ENCODE measurements at places on chromosomes 2 and 18.

DNA sequence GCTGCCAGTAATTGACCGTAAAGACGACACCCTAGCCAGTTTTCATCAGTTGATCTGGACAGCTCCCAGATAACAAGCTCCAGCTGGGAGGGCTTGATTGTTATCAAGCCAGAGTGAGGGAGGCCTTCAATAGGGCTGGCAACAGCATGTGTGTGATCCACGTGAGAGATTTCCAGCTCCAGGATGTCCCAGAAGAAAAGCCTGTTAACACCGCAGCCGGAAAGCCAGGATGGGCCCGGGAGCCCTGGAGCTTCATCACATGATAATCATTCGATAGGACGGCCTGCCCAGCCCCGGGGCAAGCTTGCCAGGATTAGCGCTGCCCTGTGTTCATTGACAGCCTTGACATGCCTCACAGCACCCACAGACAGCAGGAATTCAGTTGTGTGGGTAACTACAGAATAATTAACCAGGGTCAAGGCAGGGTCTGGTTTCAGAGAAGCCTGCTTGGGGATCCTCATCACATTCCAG, 182.5 kb downstream of the C1D start:
- no peak for DNase-seq

- no peak for DNase-seq
Measured at GRCh38 chr2:29017716-29018435, 36.8 kb downstream of the TOGARAM2 start.

DNA sequence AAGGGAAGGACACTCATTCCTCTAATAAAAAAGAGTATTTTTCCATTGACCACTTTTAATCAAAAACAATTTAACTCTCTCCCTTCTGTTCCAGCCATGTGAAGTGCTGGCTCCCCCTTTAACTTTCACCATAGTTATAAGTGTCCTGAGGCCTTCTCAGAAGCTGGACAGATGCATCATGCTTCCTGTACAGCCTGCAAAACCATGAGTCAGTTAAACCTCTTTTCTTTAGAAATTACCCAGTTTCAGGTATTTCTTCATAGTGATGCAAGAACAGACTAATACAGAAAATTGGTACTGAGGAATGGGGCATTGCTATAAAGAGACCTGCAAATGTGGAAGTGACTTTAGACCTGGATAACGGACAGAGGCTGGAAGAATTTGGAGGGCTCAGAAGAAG, 643.6 kb upstream of the DDX18 start:
- DNase-seq, result no peak

GRCh38 chr2:85826990-85827878, 61.6 kb downstream of the ST3GAL5 start:
- peak; percentile 86 for DNase-seq

DNA sequence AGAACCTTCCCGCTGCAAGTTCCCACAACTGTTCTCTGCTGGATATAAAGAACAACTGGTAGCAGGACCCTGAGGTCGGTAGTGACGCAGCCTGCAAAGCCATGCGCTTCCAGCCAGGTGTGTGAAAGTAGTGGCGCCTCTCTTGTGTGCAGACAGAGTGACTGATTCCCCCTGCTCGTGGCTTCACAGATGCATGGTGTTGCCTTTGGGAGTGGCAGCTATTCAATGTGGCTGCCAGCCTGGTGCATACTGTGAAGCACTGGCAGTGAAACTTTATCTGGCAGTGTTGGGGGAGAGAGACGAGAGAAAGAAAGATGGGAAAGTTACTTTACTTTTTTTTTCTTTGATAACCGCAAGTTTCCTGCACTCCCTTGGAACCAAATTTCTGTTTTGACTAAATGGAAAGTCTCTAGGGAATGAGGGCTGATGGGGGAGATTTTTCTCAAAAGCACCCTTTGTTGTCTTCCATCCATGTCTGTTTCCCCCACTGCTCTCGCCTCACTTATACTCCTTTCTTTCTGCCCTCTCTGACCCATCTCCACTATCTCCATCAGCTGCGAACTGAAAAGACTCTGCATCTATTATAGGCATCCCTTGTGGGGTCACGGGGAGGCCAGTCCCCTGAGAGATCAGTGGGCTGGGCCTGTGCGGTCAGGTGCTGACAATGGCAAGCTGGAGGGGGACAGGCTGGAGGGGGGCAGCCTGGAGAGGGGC, 90.0 kb upstream of the TNP1 start:
- DNase-seq, result no peak

DNA sequence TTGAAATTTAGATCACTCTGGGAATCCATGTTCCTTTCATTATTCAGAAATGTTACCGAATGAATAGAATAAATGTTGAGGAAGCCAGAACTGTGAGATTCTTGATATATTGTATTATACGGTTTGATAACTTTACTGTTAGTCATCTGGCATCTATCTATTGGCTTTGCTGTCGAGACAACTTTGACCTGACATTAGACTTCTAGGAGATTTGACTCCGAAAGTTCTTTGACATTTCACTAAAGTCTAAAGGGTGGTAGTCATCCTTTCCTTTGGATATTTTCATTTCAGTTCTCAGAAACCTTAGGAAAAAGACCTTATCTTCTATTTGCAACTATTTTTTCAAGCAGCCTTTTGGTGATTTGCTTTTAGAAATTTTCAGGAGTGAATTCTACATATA, 1.9 kb downstream of the BMPR2 start:
- DNase-seq, result no peak

- DNase-seq, result no peak
Measured at GRCh38 chr2:171651667-171652415, 35.4 kb upstream of the DYNC1I2 start.

DNA sequence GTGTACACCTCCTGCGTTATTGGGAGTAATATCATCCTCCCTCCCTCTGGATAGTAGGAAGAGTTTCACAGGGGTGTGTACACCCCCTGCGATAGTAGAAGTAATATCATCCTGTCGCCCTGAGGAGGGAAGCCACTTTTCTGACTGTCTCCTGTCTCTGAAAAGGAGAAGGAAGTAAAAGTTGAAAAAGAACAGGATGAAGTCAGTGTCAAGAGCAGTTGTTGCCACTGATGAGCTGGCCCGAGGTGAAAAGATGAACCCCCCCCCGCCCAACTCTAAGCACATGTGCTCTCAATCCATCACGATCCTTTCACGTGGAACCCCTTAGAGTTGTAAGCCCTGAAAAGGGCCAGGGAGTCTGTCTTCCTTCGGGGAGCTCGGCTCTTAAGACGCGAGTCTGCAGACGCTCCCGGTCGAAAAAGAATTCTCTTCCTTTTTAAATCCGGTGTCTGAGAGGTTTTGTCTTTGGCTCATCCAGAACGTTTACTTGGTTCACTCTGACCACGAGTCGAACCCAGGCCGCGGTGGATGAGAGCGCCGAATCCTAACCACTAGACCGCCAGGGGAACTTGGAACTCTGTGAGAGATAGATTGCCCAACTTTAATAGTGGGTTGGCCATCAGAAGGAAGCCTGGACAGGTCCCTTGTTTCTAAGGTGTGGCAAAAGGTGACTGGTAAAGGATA, 22.4 kb upstream of the NAGK start:
- DNase-seq, result no peak

DNA sequence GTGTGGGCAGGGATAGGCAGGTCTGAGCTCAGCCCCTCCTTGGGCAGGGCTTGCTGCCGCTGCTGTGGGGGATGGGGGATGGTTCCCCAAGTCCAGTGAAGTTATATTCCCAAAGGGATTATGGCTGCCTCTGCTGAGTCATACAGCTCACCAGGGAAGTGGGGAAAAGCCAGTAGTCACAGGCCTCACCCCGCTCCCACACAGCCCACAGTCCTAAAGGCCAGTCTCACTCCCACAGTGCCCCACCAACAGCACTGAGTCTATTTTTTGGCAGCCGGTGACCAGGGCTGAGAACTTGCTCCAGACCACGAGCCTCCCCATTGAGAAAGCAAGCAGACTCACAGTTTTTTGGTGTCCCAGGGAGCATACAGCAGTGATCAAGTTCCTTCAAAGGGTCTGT, 173.3 kb downstream of the OSR1 start:
- DNase-seq, result no peak

GRCh38 chr2:11941201-11942177, 195.1 kb downstream of the LPIN1 start:
- no peak for DNase-seq

DNA sequence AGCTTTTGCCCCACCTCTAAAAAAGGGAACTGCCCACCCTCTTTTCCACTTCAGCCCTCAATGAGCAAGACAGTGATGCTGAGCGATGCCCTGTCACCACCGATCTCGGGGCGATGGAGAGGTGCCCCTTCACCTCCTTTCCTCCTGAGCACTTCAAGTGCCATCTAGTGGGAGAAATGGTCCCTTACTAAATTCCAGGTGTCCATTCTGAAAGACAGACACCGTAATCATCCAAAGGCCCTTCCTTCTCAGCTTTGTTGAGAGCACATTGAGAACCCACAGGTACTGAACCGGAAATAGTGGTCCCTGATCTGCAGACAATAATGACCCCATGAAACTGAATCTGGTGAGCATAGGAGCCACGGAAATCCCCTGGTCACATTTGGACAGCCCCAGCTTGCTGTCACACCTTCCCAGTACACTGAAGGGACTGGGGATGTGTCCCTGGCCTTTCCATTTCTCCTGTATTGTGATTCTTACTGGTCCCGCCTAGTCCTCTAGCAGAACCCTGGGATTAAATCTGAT, 38.5 kb downstream of the KCTD18 start:
- DNase-seq, result no peak

DNA sequence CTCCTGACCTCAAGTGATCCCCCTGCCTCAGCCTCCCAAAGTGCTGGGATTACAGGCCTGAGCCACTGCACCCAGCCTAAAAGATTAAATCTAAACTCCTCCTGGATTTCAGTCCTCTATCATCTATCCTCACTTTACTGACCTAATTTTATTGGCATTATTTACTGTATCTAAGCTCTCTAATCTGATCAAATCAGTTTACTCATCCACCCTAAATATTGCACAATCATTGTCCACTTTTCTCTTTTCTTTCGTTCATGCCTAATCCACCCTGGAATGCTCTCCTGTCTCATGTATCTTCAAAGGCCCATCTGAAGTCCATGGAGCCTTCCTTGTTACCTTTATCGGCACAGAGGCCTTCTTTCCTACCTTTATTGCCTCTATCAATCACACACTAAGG, 31.6 kb upstream of the GPR155 start:
- DNase-seq, result no peak

DNA sequence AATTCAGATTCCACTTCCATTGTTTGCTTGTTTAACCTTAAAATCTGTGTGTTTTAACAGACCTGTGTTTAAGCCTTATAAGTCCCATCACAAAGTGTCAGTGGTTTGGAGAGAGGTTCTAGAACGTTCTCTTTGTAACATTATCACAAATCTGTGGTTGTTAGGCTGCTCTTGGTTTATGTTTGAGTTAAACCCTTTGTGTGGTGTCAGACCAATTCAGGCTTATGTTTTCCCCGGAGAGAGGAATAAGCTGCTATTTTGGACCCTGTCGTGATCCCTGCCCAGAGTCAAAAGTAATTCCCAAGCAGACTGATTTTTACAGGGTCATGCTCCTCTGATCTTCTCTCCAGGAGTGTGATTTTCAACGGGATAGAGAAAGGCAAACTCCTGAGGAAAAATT, 43.8 kb upstream of the LTBP1 start:
- DNase-seq, result no peak

DNA sequence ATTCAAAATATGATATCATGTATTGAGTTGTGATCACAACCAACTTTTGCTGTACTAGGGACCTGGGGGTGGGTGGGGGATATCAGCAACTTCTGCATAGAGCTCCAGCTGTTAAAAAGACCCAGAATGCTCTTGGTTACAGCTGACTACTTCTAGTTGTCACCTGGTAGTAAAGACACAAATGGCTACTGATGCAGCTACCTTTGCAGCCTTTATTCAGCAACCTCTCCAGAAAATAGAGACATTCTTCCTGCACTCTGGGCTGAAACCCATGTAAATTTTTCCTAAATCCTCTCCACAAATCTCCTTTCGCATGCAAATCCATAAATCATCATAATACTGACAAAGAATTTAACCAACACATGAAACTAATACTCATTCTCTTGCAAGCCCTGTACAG, 238.3 kb downstream of the TCF4 start:
- DNase-seq, result no peak

DNA sequence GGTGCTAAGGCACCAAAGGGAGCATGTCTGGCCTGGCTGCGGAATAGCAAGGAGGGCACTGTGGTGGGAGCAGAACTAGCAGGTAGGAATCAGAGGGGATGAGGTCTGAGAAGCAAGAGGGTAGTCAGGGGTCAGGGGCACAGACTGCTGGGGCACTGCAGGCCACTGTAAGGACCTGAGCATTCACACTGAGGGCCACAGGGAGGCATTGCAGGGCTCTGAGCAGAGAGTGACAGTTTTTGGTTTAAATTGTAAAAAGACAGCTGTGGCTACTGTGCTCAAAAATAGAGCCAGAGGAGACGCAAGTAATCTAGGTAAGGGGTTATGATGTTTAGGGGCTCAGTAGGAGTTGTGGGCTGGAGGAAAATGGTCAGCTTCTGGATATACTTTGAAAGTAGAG, 41.5 kb downstream of the ARHGAP25 start:
- no peak for DNase-seq

GRCh38 chr18:54984908-54985307, 25.6 kb upstream of the CCDC68 start:
- DNase-seq, result no peak

GRCh38 chr2:27920148-27920885, 29.8 kb downstream of the BABAM2 start:
- DNase-seq, result no peak

- no peak for DNase-seq
Measured at GRCh38 chr2:105936954-105937353, 192.2 kb downstream of the NCK2 start.

DNA sequence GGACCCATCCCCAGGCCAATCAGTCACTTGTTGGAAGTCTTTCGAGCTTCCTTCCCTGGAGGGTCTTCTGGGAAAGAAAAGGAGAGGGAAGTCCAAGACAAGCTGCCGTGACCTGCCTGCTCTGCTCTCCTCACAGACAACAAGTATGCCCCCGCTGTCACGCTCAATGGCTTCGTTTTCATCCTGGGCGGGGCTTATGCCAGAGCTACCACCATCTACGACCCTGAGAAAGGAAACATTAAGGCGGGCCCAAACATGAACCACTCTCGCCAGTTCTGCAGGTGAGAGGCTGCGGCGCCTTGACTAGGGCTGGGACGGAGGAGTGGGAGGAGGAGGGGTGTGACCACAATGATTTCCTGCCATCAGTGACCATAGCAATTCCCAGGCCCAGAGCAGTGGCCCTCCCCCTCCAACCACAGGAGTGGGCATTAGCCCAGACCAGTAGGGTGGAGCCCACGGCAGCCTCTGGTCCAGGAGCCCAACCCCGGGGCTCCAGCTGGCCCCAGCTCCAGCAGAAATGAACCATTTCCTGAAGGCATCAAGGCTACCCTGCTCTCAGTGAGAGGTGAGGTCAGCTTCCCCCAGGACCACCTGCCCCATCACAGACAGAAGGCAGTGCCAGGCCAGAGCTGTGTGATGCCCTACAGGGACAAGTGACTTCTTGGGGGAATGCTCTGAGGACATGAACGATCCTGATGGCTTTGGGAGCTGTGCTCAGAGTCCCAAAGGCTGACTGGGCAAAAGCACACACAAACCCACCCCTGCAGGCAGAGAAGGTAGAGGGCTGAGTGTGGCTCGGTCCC, 223.1 kb downstream of the ATAD2B start:
- DNase-seq, result peak; percentile 41
